ENCODE measurements at places on chromosomes 3 and 15.

- DNase-seq = no peak
Observed at GRCh38 chr3:23600167-23600871, 205.4 kb upstream of the UBE2E1 start.

- no peak for DNase-seq
Observed at GRCh38 chr15:65195548-65195923, 10.4 kb upstream of the CLPX start.

DNA sequence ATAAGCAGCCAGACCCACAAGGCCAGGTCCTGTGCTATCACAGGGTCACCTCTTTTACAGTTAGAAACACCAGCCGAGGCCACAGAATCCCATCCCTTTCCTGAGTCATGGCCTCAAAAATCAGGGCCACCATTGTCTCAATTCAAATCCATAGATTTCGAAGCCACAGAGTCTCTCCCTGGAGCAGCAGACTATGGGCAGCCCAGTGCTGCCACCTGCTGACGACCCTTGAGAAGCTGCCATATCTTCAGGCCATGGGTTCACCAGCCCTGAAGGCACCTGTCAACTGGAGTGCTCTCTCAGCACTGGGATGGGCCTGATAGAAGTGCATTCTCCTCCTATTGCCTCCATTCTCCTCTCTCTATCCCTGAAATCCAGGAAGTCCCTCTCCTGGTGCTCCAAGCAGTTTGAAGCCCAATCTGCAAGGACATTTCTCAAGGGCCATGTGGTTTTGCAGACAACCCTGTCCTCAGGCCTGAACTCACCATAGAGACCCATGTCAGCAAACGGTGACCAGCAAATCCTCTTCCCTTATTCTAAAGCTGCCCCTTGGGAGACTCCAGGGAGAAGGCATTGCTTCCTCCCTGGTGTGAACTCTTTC is 39.6 kb downstream of the TGM4 start:
- peak; percentile 69 for DNase-seq

DNA sequence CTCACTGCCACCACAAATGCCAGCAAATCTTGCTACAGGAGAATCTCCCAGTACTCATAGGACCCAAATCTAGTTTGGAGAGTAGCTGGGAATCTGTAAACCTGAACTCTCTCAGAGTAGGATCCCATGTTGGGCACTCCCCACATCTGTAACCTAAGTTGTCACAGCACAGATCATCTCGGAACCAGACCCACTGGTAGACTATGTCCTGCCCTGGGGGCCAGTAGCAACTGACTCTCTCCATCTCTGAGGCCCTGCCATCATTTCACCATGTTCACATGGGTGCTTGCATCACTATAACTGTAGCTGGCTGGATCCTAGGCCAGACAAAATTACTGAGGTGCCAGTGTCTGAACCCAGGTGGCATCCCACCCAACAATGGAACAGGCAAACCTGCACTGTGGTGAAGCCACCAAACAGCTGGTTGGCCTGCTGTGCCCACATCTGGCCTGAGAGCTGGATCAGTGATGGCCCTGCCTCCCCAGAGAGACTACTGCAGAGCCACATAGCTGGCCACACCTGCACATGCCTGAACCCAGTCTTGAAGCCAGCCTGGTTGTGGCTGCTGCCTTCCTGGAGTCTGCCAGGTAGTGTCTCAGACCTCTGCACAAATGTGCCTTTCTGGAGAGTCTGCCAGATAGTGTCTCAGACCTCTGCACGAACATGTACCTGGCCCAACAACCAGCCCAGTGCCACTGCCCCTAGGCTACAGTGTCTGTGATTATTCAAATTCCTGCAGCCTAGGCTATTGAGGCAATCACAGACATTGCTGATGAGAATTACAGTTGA is 82.0 kb downstream of the ISL2 start:
- no peak for DNase-seq

DNA sequence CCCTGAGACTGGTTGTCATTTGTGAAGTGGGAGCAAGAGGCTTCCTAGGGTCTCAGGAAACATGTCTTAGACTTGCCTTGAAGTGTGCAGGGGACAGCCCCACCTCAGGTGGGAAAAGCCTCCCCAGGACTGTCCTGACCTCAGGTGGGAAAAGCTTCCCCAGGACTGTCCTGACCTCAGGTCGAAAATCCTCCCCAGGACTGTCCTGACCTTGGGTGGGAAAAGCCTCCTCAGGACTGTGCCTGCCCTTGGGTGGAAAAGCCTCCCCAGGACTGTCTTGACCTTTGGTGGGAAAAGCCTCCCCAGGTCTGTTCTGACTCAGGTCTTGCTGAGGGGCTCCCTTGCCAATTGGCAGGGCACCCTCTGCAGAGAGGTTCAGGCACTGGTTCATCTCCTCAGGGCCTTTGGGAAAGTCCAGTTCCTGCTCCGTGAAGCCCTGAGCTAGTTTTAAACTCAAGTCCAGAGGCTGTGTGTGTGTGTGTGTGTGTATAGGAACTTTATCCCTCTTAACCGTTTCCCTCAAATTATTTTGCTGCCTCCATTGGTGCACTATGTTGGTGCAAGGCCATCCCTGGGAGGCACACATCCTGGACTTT is 64.7 kb downstream of the WNT7A start:
- no peak for DNase-seq

- peak; percentile 54 for DNase-seq
Observed at GRCh38 chr3:155701882-155702465, 42.9 kb downstream of the PLCH1 start.

DNA sequence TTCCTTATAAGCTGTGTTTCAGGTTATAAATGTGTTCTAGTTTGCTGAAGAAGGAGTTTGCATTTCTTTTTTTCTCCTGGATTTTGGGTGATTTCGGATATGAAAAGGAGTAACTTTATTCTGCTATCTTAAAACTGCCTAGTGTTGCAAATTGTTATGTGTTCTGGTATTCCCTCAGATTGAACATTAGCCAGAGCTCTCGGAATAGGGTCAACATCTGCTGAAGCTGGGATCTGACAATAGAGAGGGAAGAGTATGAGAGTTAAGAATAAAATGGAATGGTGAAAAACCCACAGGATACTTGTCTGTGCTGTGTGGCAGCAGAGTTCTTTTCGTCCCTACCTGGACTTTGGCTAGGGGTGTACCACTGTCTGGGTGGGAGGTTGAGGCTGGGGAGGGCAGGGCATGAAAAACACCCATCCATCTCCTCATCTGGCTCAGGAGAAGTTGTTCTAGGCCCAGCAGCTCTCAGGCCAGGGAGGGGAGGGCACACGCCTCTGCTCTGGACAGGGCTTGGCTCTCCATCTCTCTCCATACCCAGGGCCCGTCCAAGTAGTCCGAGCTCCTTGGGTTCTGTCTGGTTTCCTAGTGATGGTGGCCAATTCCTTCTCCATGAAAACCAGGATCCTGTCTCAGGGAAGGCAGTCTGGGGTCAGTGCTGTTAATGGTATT is 13.2 kb downstream of the SPSB4 start:
- no peak for DNase-seq

- no peak for DNase-seq
Observed at GRCh38 chr3:126746395-126747177, 42.5 kb downstream of the CHCHD6 start.

GRCh38 chr3:103083848-103084631 is 649.2 kb downstream of the ZPLD1 start:
- no peak for DNase-seq

GRCh38 chr3:144660186-144660585 is 688.6 kb downstream of the DIPK2A start:
- no peak for DNase-seq

- no peak for DNase-seq
Observed at GRCh38 chr15:69490356-69491037, 37.9 kb downstream of the RPLP1 start.

DNA sequence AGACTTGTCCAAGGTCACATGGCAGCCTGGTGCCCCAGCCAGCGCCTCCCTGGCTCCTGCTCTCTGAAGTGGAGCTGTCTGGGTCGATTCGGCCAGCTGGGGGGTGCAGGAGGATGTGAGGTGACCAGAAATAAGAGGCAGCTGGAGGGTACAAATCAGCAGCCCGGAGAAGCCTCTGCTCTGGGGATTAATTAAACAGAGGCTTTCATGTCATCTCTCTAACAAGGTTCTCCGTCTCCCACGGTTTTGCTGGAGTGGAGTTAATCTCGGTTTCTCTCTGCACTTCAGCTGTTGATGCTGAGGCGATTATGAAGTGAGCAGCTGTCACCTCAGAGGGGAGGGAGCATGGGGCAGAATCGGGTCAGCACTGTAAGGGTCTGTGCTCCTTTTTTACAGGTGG is 236.8 kb downstream of the TLE3 start:
- DNase-seq = no peak

GRCh38 chr3:65006300-65006739 is 318.5 kb upstream of the ADAMTS9 start:
- DNase-seq = no peak

DNA sequence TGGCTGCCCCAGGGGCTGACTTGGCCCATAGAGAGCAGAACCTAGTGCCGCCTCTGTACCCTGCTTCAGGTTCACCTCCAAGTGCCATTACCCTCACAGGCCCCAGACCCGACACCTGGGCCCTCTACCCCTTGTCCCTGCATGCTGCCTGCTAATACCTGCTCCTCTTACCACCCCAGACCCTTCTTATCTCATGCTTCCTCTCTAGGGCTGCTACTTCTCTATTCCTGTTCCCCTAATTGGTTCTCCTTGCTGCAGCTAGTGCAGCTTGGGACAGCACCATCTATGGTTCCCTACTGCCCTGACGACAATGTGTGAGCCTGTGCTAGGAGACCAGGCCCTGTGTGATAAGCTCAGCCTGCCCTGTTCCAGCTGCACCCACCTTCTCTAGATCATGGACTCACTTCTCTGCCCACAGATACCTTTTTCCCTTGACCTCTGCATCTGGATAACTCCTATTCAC is 15.3 kb downstream of the HDAC11 start:
- DNase-seq = no peak

DNA sequence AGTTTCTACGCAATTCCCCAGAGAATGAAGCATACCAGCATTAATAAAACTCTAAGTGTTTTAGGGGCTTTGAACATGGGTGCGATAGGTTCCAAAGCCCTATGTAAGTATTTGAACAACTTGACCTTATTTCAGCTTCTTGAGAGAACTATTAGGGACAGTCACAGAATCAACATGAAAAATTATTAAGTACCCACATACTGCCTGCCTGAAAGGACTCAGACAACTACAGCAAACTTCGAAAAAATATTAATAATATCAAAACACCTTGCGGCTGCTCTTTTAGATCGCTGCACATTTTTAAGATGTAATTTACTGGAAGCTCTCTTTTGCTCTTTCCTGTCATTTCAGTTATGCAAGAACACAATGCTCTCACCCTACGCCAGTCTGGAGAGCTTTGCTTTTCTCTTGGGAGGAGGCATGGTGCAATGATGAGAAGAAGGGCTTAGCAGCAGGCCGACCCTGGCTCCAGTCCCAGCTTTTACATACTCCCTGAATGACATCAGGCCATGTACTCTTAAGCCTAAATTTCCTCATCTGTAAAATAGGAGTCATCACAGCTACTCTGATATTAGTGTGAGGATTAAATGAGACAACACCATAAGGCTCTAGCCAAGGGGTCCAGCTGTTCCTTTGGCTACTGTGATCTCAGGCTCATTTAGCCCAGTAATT is 640.7 kb downstream of the FHIT start:
- DNase-seq = no peak

GRCh38 chr3:148077318-148077923 is 620.3 kb upstream of the AGTR1 start:
- peak; percentile 6 for DNase-seq

DNA sequence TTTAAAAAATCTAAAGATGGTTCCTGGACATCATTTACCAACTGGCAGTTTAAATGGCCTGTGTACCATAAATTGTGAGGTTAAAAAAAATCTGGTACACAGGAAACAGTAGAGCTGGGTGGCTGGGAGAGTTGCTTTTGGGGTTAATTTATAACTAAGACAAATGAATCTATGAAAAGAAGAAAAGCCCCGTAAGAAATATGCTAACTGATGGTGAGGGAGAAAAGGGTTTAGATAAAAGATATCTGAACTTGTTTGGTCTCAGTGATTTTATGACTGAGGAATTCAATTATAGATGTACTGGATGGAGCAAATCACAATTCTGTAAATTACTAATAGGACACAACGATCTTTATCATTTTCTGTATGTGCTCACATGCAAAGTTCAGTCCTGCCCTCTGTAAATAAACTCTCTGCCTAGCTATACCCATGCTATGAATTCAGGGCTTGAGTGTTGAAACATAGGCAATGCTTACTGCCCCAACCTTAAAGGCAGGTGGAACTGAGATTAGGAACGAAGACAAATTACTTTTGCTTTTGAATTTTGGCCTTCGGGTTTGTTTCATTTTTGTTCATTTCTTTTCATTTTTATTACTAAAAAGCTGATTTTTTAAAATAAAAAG is 28.0 kb downstream of the PPARG start:
- no peak for DNase-seq

- DNase-seq = no peak
Observed at GRCh38 chr3:59820352-59820934, 770.6 kb upstream of the CFAP20DC start.

DNA sequence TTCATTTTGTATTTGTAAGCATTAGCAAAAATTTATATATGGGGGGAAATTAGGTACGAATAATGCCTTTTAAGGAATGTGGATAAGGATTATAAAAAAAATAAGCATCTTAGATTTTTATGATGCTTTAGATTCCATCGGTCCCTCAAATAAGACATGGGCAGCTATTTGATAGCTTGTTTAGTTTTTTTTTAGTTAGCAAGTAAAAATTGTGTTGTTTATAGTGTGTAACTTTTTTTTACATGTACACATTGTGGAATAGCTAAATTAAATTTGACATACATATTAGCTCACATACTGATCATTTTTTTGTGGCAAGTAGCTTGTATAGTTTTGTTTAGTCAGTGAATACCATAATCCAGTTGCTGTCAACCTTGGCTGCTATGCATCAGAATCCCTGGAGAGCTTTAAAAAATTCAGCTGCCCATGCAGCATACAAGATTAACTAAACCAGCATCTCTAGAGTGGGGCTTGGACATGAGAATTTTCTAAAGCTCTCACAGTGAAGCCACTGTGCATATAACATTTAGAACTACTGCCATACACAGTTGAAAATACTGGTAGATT is 53.9 kb downstream of the TMOD3 start:
- DNase-seq = no peak

GRCh38 chr3:3619815-3620214 is 179.4 kb upstream of the LRRN1 start:
- no peak for DNase-seq

GRCh38 chr3:16433701-16434151 is 79.8 kb downstream of the RFTN1 start:
- no peak for DNase-seq

DNA sequence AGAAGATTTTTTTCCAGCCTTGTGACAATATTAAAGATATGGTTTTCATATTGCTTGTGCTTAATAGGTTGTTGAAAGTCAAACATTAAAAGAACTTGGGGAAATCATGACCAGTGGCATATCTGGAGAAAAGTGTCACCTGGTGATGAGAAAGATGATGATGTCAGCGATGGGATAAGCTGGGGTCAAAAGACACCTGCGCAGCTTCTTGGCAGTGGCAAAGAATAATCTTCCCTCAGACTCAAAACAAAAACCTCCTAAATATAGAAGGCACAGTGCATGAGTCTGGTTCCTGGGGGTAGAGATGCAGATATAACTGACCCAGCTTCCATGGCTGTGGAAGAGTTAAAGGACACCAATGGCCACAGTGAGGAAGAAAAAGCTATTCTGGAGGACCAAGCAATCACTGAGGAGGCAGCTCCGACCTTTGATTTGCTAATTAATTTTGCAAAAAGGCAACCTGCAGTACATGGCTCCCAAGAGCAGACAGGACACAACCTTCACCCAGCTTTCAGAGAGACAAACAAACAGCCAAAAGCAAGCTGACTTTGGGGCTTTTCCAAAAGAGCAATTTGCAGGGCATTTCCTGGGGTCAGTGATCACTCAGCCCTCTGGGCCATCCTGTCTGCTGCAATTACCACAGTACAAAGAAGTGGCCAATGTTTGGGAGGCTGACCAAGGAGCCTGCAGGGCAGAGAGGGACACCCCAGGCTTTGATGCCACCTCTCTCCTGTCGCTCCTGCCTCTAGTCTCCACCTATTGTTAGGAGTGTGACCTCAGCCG is 17.6 kb upstream of the SEMA5B start:
- DNase-seq = no peak

Measured in NCI-H345 (cell line).